Right renal cortex interstitium (tissue), 3 donors: ENCODE measurements at places on chromosomes 16 and 17. TPM values are rescaled to one million over a fixed set of nuclear protein-coding genes. Genes with fewer than 3 reads are reported as not detected.

- DNase-seq: no peak
These were observed 1.3 kb upstream of the SENP3 start for GRCh38 chr17:7560172-7561027.

- no peak for DNase-seq
These were observed 27.8 kb downstream of the BAHCC1 start for GRCh38 chr17:81422776-81423697.

DNA sequence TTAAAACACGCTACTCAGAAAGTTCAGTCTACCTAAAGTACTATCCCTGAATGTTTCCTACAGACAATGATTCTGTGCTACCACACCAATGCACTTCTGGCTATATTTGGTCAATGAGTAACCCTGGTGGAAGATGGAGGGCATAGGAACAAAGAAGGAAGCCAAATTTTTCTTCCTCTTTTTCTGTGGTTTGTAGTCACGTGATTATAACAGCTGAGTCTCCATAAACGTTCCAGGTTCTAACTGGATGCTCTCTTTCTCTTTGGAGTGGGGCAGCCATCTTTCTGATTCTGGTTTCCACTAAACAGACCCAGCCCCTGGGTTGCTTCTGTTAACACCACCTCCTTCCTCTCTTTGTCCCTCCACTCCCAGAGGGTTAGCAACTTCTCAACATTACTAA lies 274.9 kb downstream of the CDH11 start:
- no peak for DNase-seq

Gene KRTAP4-1
- polyA plus RNA-seq: not detected

- DNase-seq: no peak
These were observed 69.8 kb downstream of the MRTFB start for GRCh38 chr16:14140923-14141322.

Gene CCL1
- polyA plus RNA-seq: not detected

DNA sequence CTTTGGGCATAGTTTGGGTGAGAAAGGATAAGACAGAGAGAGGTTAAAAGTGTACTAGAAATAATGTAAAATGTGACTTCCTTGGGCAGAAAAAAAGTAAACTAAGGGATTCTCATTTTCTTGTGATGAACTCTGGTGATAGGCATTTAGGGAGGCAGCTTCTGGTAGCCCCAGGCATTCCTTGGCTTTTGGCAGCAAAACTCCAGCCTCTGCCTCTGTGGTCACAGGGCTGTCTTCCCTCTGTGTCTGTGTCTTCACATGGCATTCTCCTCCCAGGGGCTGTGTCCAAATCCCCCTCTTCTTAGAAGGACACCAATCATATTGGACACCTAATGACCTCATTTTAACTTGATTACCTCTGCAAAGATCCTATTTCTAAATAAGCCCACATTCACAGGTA lies 54.7 kb downstream of the HS3ST3B1 start:
- no peak for DNase-seq

Gene SLC4A1
- polyA plus RNA-seq: 13.4 TPM

Gene SGSH
- polyA plus RNA-seq: 29.4 TPM

Gene SSTR5
- 0.21 TPM for polyA plus RNA-seq

DNA sequence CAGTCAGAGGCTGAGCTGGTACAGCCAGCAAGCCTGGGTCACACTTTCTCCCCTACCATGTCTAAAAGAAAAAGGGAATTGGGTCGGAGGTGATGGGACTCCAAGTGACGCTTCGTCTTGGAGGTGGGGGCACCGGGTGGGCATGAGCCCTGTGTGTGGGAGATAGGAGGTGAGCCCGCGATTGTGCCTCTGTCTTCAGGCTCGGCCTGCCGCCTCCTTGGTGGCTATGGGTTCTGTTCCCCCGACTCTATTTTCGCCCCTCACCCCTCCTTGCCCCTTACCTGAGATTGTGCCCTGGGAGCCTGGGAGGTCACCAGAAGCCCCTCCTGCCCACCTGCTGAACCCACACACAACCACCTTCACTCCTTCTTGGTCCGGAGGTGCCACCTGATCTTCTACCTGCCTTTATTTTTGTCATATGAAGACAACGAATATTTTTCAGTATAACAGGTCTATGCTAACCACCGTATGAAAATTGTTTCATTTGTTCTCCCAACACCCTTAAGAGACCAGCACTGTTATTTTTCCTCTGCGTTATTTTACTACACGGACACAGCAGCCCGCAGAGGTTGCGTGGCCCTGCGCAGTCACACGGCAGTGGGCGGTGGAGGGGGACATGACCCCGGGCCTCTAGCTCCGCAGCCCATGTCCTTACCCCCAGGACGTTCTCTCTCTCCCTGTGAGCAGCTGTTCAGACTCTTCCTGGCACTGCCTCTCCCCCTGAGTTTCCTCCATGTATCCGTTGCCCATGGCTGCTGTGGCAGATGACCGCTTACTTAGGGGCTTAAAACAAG lies 49.9 kb downstream of the ATP2C2 start:
- no peak for DNase-seq

GRCh38 chr17:74449306-74449705 lies 17.1 kb upstream of the CD300A start:
- no peak for DNase-seq

DNA sequence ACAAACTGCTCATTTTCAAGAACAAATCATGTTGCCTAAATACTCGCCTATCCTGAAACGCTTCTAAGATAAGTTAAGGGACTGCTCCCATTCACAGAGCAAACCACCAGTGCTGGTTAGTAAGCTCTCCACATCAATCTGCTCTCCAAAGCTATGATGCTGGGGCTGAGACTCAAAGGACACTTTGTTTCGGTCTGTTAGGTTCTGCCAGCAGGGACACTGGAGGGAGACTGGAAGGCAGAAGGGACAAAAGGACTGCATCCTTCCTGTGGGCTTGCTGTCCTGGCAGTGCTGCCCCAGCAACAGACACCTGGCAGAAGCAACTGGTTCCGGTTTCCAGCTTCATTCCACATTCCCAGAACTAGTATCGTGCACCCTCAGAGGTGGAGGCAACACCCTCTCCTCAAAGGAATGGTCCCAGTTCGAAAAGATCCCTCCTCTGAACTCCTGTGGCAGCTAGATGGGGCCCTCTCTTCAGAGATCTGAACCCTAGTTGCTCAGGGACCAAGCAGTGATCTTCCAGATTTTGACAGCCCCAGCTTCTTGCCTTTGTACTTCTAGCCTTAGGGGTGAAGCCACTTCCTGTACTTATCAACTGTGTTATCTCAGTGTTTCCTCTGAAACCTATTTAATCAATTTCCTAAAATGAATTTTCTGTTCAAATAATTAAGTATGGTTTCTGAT lies 73.4 kb upstream of the GSG1L start:
- DNase-seq: no peak

GRCh38 chr16:86245895-86246294 lies 264.4 kb upstream of the FOXF1 start:
- DNase-seq: no peak

- DNase-seq: no peak
These were observed 14.0 kb upstream of the FAM83G start for GRCh38 chr17:19018600-19018950.

DNA sequence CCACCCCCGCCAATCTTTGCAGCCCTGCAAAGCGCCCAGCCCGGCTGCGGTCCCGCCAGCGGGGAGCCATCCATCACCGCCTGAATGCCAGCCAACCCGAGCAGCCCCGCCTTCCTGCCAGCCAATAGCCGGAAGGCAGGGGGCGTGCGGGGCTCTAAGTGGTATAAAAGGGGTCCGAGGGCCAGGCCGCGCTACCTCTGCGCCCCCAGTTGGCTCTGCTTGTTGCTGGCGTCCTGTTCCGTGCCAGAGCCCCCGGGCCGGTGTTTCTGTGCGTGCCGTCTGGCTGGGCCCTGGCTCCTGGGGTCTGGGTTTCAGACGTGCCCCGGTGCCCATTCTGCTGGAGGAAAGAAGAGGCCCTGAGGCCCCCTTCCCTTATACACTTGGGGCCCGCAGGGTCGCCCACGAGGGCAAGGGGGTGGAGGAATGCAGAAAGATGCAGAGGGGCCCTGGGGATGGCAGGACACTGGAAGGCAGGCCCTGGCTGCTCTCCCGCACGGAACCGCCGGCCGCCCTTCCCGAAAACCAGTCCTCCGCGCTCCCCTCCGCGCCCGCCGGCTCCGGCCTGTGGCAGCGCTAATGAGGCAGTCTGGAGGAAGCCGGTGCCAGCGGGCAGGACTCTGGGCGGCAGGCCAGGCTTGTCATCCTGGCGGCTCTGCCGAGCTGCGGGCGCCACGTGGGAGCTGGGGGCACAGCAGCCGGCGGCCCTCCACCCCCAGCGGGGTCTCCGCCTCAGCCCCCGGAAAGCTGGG lies 14.0 kb downstream of the COPZ2 start:
- no peak for DNase-seq

DNA sequence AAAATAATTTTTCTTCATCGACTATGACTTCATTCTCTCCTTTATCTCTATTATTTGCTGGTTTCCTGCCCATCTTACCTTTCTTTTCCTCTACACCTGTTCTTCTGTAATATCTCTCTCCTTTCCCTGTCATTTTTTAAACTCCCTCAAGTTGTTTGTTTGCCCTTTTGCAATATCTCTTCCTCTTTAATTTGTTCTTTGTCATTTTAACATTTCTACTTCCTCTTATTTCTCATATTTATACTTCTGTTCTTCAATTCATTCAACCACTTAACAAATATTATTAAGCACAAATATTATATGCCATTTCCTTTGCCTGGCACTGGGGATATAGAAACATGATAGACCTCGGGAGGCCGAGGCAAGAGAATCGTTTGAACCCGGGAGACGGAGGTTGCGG lies 22.6 kb downstream of the MAP3K3 start:
- no peak for DNase-seq

Gene NAGS
- 3.2 TPM for polyA plus RNA-seq

DNA sequence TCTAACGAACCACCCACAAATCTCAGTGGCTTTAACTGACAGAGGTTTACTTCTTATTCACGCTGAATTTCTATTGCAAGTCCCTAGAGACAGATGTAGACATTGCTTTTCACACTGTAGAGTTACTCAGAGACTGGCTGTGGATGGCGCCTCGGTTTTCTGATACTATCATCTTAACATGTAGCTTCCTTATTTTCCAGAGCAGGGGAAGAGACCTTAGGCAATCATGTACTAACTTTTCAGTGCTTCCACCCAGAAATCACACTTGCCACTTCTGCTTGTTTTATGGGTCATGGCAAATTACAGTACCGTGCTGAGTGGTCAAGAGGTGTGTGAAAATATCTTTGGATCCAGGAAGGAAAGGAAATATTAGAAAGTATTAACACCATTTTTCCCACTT lies 65.4 kb downstream of the MAF start:
- no peak for DNase-seq

DNA sequence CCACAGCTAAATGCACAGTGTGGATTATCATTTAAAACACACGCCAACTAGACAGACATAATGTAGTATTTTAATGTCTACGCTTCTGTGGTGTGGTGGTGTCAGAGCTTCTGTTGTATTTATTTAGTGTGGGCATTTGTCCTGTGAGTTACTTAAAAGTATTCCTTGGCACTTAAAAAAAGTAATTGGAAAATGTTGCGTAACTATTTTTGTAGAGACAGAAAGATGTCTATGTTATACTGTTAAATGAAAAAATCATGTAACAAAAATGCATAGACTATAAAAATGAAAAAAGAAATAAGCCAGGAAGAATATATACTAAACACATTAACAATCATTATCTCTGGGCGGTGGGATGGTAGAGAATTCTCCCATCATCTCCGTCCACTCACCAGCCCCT lies 39.2 kb downstream of the CYTH1 start:
- DNase-seq: no peak

Gene DNASE1
- 25.0 TPM for polyA plus RNA-seq

DNA sequence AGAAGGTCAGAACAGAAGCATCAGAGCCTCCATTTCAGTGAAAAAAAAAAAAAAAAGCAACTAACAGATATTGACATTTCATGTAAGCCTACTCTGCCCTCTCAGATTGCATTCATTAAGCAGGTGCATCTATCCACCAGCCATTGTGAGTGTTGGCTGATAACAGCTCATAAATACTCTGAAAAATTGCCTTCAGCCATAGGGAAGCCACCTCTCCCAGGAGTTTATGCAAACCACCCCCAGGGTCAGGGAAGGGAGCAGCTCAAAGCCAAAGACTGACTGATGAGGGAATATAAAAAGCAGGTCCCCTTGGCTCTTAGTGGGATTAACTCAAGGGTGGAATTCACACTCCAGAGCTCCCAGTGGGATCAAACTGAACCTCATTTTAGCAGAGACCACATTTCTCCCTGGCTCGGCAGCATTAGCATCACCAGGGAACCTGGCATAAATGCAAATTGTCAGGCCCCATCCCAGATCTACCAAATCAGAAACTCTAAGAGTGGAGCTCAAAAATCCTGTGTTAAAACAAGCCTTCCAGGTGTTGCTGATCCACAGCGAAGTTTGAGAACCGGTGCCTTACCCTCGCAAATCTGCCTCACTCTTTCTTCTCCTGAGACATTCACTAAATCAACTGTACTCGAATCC lies 14.2 kb downstream of the APOH start:
- DNase-seq: no peak

DNA sequence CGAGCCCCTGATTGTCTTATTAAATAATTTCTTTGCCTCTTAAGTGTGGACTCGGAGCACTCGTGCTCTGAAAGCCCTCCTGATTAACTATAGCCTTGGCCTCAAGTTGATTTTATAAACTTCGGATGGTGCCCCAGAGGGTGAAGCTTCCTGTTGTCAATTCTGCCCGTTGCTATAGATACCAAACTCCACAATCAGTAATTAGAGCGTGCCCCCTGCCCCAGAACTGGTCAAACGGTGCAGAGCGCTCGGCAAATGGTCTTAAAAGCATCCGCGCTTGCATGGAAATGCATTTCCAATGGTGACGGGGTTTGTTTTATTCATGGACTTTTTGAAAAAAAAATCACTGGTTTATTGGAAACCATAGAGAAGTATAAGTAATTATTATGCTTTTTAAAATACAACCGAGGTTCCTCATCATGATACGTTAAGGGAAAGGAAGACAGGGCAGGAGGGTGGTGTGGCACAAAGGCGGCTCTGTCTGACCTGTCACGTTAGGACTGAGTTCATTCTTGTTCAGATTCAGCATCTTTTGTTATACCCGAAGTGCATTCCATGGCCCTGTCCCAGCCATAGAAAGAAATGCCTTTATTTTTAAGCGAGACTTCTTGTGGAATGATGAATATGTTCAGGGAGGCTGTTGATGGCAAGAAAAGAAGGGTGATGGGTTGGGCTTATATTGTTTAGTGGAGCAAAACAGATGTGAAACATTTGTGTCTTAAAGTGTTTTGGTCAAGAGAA lies 476.4 kb downstream of the MAF start:
- DNase-seq: no peak

DNA sequence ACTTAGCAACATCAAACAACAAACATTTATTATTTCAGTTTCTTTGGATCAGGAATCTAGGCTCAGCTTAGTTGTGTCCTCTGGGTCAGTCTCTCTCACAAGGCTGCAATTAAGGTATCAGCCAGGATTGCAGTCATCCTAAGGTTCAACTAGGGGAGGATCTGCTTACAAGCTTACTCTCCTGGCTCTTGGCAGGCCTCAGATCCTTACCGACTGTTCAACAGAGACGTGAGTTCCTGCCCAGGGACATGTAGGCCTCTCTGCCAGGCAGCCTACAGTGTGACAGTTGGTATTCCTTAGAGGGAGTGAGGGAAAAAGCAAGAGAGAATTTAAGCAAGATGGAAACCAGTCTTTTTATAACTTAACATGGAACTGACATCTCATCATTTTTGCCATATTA lies 294.0 kb downstream of the ZFHX3 start:
- DNase-seq: no peak
